ENCODE measurements at places on chromosomes 6 and 20.

GRCh38 chr6:61841958-61842357 lies 444.1 kb downstream of the KHDRBS2 start:
- peak; percentile 61 for DNase-seq

DNA sequence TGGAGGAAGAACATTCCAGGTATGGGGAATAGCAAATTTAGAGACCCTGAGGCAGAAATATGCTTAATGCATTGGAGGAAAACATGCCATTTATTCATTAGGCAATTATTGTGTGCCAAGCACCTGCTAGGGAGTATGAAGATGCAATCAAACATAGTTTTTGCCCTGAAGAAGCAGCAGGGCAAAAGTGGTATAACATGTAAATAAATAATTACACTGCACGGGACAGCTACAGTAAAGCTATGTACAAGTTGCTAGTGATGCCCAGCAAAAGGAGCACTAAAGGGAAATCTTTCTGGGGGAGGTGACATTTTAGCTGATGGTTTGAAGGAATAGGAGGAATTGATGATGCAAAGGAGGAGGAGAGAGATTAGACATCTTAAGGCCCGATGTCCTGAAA lies 624 bp upstream of the TJAP1 start:
- DNase-seq: no peak

- no peak for DNase-seq
Observed at GRCh38 chr6:11263291-11263775, 30.9 kb upstream of the NEDD9 start.

GRCh38 chr6:66538551-66539135 lies 831.6 kb upstream of the EYS start:
- DNase-seq: no peak

GRCh38 chr6:23562554-23562953 lies 563.5 kb upstream of the NRSN1 start:
- DNase-seq: no peak

GRCh38 chr20:46040902-46041535 lies 12.0 kb downstream of the SLC12A5 start:
- no peak for DNase-seq

DNA sequence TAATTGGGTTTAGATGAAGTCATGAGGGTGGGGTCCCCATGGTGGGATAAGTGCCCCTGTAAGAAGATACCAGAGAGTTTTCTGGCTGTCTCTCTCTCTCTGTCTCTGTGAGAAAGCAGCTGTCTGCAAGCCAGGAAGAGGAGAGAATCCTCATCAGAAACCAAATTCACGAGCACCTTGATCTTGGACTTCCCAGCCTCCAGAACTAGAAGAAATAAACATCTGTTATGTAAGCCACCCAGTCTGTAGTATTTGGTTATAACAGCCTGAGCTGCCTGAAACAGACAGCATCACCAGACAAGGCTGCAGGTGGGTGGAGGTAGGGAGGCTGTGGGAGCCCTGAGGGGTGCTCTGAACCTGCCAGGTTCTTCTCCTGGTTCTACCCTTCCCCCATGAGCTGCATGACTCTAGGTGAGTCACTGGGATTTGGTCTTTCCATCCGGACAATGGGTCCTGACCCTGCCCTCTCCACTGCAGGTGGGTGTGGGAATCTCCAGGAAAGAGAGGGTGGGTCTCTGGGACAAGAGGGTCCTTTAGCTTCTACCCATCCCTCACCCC lies 34.3 kb upstream of the VEGFA start:
- DNase-seq: no peak

DNA sequence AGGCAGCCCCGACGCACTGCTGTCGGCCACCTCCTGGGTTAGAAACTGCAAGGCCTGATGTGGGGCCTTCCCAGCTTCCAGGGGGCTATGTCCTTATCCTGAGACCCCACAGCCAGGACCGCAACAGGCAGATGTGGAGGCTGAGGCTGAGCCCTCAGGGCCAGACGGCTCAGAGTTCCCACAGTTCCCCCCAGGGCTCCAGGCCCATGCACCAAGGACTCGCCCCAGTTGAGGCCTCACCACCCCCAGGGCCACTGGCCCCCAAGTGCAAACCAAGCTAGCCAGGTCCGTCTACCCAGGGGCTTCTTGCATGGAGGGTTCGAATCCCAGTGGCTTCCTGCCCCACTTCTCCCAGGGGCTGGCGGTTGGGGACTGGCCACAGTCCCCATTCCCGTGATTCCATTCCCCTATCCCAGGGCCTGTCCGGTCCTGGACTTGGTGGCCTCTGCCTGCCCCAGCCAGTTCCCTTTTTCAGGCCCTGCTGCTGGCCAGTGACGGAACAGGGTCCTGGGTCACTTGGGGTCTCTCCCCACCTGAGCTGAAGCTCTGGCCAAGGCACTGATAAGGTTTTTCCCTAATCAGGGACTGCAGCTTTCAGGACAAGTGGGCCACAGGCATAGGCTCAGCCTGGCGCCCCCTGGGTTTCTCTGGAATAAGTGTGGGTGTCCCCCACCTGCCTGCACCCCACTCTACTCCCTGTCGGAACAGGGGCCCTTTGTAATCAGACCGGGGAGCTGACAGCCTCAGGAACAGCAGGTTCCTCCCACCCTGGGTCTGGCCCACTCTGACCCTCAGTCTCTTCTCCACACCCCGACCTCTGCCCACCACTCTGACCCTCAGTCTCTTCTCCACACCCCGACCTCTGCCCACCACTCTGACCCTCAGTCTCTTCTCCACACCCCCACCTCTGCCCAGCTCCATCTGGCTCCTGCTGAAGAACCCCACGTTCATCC lies 22.0 kb downstream of the SLCO4A1 start:
- DNase-seq: no peak

DNA sequence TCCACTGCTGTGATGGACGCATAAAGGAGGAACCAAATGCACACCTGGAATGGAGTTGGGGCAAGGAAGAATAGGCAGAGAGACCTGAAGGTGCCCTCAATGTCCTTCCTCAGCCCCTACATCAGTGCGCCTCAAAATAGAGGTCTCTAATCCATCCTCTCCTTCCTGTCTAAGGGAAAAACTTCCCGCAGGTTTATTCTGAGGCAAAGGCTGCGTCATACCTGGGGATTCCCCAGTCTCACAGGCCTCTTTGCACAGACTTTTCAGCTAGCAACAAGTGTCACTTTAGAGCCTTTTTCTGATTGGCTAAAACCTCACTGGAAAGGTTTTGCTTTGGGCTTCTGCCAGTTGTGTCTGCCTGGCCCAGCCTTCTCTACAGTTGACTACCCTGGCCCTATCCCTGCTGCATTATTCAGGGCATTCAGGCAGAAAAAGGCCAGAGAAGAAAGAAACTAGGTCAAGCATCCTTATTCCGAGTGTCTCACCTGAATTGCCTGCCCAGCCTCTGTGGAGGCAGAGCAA lies 1.8 kb upstream of the HLA-DQB1 start:
- no peak for DNase-seq

- DNase-seq: no peak
Observed at GRCh38 chr6:134930463-134930862, 19.4 kb downstream of the ALDH8A1 start.

- DNase-seq: no peak
Observed at GRCh38 chr20:63544958-63545516, 2.5 kb downstream of the SRMS start.

- no peak for DNase-seq
Observed at GRCh38 chr6:135883536-135883935, 32.0 kb downstream of the PDE7B start.

DNA sequence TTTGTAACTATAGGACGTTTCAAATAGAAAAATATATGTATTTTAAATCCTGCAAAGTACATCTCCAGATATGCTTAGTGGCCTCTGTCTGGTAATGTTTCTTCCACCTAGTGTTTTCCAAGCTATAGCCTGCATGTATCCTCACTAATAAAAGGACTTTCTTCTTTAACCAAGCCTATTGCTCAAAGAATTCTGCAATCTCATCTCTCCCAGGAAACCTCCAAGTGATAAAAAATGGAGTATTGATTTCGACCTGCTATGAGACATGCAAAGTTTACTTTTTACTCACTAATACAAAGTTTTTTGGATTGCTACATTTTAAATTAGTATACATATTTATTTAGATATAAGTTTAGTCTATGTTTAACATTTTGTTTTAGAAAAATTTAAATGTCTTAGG lies 23.3 kb downstream of the ADGRB3 start:
- no peak for DNase-seq

DNA sequence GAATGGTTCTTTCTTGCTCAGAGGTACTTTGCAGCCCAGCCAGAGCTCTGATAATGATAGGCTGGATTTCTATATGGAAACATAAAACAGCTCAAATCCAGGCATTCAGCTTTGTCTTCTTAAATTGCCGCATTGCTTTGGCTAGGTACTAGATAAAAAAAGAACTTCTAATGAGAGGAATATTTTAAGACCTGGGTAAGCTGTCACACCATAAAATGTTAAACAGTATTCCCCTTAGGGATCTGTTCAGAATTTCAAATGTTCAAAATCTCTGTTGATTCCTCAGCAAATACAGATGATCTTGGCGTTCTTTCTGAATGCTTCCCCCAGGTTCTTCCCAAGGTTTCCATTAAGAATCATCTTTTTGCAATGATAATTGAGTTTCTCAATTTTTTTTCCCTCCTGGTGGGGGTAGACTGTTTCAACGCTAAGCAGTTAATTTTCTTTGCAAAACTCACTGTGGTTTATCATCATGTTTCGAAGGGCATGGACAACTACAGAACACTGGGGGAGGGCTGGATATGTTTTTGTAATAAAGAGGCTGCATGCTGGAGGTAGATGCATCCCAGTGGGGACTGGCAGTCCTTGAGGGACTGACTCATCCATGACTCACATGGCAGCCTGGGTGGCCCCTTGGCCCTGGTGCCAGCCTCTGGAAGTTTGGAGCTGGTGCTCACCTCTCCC lies 31.0 kb downstream of the TIAM2 start:
- DNase-seq: no peak

DNA sequence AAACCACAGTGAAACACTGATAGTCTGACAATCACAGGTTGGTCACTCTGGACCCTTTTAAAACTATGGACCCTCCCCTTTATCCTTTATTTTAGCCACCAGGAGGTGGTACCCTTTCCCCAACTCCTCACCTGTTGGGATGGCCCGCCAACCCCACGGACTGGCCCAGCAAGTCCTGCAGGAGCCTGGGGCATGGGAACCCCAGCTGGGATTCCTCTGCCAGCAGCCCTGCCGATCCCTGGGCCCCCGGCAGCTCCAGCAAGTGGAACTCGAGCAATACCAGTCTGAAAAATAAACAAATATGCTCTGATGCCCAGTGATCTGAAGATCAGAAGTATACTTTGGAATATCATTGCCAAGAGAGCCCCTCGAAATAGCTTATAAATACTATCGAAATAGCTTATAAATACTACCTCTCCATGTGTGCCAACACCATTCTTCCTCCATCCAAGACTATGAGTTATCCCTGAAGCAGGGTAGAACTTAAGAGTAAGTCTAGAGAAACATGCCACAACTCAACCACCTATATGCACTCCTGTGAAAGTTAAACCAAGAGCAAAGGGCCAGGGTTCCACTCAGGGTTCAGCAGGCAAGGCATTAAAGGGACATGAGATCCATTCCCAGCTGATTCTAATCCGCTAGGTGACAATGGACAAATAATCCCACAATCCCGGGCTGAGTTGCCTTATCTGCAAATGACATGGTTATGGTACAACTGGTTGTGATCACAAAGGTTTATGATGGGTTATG lies 6.8 kb downstream of the SNRPB start:
- DNase-seq: no peak

DNA sequence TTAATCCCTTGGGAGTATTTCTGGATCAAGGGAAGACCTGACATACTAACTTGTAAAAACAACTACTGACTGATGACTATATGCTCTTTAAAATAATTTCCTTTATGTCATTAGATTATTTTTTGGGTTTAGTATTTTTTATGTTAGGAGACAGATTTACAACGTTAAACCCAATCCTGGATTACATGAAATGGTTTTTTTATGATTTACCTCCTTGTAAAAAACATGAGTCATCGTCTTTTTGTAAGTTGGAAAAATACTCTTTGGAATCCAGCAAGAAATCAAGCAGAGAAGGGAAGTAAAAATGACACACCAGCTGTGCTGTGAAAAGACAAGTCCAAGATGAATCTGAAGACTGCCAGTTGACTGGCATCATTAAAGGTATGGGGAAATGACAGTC lies 6.7 kb downstream of the STK4 start:
- no peak for DNase-seq

DNA sequence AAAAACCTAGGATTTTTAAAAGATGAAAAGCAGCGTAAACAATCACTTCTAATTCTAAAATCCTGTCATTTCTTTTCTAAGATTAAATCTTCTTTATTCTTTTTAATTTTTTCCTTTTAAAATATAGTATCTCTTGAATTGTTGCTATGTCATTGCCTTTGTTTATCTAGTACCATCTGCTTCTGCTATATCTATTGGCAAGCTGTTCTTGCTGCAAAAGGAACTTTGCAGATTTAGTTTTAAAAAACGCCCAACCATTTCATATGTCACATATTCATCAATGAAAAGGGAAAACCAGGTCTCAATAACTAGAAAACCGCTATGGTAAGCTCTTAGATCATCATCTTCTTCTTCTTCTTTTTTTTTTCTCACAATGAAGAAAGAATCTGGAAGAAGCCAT lies 11.5 kb upstream of the EEF1A1 start:
- DNase-seq: no peak

DNA sequence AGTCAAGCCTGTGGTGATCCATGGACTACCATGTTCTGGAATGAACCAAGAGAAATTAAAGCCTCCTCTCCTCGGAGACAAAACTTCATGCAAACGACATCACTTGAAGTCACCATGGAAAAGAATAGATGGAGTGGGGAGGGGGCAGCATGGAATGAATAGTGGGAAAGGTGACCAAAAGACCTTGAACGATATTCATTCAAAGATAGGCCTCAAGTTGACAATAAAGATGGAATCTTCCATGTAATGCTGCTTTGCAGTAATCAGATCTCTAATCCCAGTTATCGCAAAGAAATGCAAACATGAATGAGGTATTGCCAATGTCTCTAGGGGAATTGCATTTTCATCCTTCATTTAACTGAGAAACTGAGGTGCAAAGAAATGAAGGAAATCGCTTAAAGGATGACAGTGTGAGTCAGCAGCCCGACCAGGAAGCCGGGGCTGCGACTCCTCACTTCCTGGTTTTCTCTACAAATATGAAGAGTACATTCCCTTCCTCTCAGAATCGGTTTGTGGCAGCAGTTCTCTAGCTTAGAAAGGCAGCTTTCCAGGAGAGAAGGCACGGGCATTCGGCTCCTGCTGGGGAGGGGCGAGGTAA lies 65.6 kb upstream of the RREB1 start:
- no peak for DNase-seq

- no peak for DNase-seq
Observed at GRCh38 chr6:551829-552350, 105.0 kb downstream of the HUS1B start.

Data from NCI-H1417 treated with DMSO at 0.1 percent for 48 hours (cell line).